ENCODE measurements at places on chromosomes 12 and 14.

DNA sequence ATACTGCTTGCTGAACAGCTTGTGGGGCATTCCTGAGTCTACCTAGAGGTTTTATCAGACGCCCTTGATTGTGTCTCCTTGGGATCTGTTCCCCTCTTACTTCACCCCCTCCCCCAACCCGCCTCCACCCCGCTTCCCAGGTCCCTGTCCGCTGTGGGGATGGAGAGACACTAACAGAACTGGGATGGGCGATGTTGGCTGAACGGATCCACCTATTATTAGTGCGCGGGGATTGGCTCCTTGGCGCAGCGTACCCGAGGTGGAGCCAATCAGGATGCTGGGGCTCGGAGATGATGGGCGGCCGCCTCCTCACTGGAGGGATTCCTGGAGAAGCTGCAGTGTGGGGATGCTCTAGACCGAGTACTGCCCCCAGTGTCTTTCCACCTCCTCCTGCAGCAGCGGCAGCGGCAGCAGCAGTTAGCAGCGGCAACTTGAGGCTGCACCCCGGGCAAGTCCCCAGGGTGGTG is at the start of gene SYT1:
Gene SYT1, plus strand, starts transcription at position 372 of the 467 bp plus-strand sequence.
- no peak for DNase-seq

- DNase-seq = no peak
Measured at GRCh38 chr14:49857427-49858003, 4.9 kb upstream of the NEMF start.

DNA sequence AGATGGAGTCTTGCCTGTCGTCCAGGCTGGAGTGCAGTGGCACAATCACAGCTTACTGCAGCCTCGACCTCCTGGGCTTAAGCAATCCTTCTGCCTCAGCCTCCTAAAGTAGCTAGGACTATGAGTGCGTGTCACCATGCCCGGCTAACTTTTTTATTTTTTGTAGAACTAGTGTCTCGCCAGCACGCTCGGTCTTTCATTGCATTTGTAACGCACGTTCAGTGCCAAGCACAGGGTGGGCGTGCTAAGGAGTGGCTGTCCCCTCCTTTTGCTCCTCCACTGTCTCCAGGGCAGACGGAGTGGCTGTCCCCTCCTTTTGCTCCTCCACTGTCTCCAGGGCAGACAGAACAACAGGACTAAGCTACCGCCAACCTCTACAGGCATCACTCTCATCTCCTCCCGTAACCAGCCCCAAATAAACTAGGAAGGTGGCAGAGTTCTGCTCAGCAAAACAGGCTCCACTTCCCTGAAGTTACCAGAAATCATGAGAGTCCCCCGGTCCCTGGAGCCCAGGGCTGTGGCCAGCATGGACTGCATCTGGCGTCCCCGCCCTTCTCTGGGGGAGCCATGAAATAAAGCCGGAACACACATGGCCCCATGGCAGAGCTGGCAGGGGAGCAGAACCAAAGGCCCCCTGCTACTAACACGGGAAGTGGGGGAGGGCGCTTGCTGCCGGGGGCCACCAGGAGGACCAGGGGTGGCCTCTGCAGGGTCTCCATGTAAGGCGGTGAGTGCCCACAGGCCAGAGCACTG is 60.2 kb downstream of the CCDC88C start:
- DNase-seq = no peak

- no peak for DNase-seq
Measured at GRCh38 chr14:43786066-43786762, 720.9 kb downstream of the FSCB start.

- DNase-seq = no peak
Measured at GRCh38 chr14:104739026-104739425, 13.9 kb upstream of the SIVA1 start.
